Activated CD8-positive, alpha-beta T cell treated with anti-CD3 and anti-CD28 coated beads, Interleukin-2, amount 10 ng/mL, durations not matched to agents 7 days and 5 days (primary cell): ENCODE measurements at places on chromosomes 7 and 10. TPM values are rescaled to one million over a fixed set of nuclear protein-coding genes. Genes with fewer than 3 reads are reported as not detected.
A peak's percentile ranks its signal among the peaks of the same experiment; 100 is the strongest.

DNA sequence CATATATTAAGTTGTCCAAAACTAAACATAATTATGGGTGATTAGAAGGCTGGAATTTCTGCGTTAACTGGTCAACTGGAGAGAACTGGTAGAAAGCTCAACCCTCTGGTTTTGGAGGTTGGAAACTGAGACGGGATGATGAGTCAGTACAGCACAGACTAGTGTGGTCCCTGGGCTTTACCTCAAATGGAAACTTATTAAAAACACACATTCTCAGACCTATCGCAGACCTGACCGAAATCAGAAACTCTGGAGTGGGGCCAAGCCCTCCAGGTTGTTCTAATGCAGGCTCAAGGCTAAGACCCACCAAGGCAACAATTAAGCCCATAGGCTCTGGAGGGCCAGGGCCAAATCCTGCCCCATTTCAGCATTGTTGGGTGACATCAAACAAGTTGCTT lies 136.9 kb downstream of the KCNMA1 start:
- no peak for DNase-seq

DNA sequence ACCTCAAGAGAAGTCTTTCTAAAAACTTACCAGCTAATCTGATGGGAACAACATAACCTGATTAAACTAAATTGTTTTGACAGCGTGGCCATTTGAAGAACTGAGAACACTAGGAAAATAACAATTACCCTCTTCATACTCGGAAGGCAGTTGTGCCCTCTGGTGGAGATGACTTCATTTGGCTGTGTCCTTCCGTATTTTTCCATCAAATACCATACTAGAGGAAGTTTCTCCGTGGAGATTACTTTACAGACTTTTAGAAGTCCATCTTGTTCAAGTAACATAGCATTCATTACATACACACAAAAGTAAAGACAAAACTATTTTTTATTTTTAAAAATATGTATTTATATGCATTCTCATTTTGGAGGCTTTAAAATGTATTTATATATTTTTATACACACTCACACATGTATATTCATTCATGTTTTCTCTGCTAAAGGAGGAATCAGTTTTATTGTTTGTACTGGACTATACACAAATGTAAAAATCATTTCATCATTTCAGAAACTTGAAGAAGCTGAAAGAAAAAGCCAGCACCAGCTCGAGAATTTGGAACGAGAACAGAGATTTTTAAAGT lies 25.2 kb downstream of the SMNDC1 start:
- peak; percentile 58 for DNase-seq

Gene VPS37D
- 0.26 TPM for total RNA-seq

DNA sequence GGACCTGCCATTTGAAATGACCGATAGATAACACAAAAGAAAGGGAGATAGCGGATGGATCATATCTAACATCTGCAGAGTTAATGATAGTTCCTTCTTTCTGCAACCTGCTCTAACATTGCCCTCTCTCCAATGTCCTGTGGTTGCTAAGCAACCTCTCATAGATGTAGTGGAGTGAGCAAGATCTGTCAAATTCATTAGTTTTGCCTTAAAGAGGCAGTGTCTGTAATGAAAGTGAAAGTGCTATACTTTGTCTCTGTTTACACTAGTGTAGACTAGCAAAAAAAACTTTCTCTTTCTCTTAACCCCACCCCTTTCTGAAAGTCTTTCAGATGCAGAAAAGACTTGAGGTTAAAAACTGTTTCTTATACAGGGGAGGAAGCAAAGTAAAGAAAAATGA lies 1196.9 kb downstream of the SORCS3 start:
- DNase-seq: no peak

GRCh38 chr10:94938383-94938782 lies at the start of gene CYP2C9:
Gene CYP2C9 (plus strand): TSS chr10:94938658. CDS start chr10:94938683, 25 bp downstream.
- no peak for DNase-seq

GRCh38 chr10:34781711-34782110 lies 33.4 kb downstream of the PARD3 start:
- DNase-seq: no peak

Gene ITGA8
- total RNA-seq: not detected

DNA sequence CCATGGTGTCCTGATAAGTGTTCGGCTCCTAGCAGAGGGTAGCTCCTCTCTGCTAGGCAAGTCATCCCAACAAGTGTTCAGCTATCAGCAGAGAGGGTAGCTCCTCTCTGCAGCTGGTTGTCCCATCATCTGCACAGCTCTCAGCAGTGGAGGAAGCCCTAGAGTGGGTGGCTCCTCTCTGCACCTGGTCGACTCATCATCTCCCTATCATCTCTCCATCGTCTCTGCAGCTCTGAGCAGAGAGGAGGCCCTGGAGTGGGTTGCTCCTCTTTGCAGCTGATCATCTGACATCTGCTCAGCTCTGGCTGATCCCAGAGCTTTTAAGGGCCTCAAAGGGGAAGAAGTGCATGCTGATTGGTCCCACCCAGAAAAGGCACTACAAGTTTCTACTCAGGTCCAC lies 199.9 kb upstream of the KMT2E start:
- DNase-seq: no peak

- DNase-seq: no peak
These were observed 517.0 kb downstream of the NRG3 start for GRCh38 chr10:82391971-82392370.

- no peak for DNase-seq
These were observed 53.8 kb downstream of the LHPP start for GRCh38 chr10:124515244-124515970.

DNA sequence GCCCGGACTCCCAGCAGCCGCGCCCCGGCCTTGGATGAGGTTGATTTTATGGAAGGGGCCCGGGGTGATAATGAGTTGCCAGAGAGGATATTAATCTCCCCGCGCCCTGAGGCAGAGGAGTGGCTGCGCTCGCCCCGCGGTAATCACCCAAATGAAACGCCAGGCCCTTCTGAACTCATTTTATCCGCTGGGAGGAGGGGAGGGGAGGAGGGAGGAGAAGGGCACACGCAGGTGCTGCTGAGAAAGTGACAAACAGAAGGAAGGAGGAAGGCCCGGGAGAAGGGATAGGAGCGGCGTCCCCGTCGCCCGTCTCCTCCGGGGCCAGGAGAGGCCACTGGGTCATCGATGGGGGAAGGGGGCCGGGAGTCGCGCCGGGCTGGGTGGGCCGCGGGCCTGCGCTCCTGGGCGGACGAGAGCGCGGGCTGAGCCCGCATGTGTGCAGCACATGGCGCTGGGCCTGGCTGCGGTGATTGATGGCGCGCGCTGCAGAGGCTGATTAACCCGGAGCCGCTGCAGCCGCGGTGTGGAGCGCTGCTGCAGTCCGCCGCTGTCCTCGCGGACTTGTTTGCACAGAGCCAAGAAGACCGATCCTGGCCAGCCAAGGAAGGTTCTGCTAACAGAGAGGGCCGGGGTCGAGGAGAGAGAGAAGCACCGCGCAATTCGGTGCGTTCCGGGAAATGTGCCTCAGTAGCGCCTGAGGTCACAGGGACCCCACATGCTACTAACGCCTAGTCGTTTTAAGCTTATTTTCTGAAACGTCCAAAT lies 6.5 kb downstream of the MNX1 start:
- DNase-seq: no peak

- DNase-seq: no peak
These were observed 134.2 kb downstream of the JMJD1C start for GRCh38 chr10:63331586-63331985.

Gene ADO
- 22.2 TPM for total RNA-seq

DNA sequence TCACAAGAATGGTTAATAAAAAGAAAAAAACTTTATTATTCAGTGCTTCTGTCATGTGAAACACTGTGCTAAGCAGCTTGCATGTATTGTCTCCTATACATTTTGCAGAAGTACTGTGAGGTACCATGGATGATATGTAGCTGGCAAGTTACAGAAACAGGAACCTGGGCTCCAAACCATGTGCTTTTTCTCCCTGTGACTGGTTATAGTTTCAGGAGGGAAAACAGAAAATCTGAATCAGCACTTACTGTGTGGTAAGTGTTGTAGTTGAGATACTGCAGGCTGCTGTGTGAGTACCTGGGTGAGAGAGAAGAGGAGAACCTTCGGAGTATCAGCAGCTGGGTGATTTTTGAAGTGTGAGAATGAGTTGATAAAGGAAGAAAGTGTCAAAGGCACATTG lies 285.0 kb downstream of the SUGCT start:
- DNase-seq: no peak

DNA sequence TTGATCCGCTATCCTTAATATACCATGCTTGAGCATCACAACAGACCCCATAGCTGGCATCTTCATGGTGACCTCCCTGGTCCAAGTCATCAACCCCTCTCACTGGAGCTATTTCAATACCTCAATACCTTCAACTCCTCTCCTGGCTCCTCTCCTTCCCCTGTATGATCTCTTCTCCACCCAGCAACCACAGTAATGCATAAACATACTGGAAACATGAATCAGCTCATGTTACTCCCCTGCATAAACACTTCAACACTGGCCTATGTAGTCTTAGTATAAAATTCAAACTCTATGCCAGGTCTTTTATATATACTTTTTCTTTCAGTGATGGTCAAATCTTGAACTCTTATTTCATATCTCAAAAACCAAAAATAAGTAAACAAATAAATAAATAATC lies 31.8 kb upstream of the TMEM273 start:
- DNase-seq: no peak

- peak; percentile 95 for DNase-seq
These were observed 83.0 kb upstream of the DUSP5 start for GRCh38 chr10:110414548-110415309.

Gene C10orf143
- 4.7 TPM for total RNA-seq
